ENCODE measurements at places on chromosomes 5 and 9. TPM values are rescaled to one million over a fixed set of nuclear protein-coding genes. Genes with fewer than 3 reads are reported as not detected.

The LHX6 gene
- total RNA-seq = 0.26 TPM

The REEP5 gene
- 65.2 TPM for total RNA-seq

The GCNT1 gene
- 12.4 TPM for total RNA-seq

The TAF11L5 gene
- total RNA-seq = not detected

The CDO1 gene
- total RNA-seq = 0.44 TPM

The GMCL2 gene
- total RNA-seq = not detected

The SHOC1 gene
- total RNA-seq = 0.09 TPM

The PPP3R2 gene
- total RNA-seq = not detected

The NADK2 gene
- total RNA-seq = 36.2 TPM

The DROSHA gene
- 57.7 TPM for total RNA-seq

The STC2 gene
- 316 TPM for total RNA-seq

- H3K27me3 ChIP-seq = no peaks in the 10 kb centered on the region
- DNase-seq = no peak
- no peak overlapping the region for H3K27ac ChIP-seq
- no peaks in the 10 kb centered on the region for H3K4me1 ChIP-seq
- H3K36me3 ChIP-seq = no peaks in the 10 kb centered on the region
Observed at GRCh38 chr9:112726428-112726827, 8.5 kb upstream of the INIP start.

DNA sequence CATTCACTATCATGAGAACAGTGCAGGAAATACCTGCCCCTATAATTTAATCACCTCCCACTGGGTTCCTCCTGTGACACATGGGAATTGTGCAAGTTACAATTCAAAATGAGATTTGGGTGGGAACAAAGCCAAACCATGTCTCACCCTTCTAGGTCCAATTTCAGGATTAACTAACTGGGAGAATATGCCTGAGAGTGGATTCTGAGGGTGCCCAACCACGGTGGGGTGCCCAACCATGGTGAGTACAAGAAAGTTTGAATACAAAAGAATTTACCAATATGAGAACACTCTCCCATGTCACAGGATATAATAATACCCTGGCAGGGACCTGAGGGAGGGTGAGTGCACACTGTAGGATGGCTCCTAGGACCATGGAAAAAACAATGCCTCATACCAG is 17.2 kb upstream of the GDA start:
- H3K4me1 ChIP-seq = peaks cover 11% of the 10 kb centered on the region
- no peaks in the 10 kb centered on the region for H3K36me3 ChIP-seq
- no peak overlapping the region for H3K27ac ChIP-seq
- no peak overlapping the region for H3K4me3 ChIP-seq
- H3K27me3 ChIP-seq = no peaks in the 10 kb centered on the region

DNA sequence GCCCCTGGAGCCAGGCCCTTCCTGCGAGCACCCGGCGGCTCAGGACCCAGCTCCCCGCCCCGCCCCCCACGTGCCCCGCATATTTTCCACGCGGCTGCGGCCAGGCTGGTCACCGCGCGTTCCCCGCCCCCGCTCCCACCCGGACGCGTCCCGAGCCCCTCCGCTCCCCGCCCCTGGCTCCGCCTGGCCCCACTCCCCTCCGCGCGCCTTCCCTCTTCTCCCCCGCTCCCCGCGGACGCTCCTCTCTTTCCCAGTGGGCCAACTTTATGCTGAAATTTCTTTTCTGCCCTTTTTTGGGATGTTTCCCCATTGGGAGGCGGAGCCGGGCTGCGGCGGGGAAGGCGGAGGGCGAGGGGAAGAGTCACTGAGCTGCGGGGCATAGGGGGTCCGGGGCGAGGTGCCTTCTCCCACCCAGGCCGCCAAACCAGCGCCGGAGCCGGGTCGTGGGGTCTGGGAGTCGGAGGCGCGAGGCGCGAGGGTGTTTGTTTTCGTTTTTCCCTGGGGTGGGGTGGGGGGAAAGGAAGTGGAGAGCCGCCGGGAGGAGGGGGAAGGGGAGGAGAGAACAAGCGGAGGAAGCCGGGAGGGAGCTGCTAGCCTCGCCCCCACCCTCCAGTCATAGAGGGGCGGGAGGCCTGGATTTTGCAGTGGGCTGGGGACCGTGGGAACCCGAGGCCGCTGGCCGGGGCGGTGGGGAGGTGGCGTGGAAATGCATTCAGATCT is 1.0 kb upstream of the TPM2 start:
- H3K4me1 ChIP-seq = peaks cover 24% of the 10 kb centered on the region
- H3K27me3 ChIP-seq = no peaks in the 10 kb centered on the region
- peaks cover 13% of the 10 kb centered on the region for H3K36me3 ChIP-seq
- peak overlapping the region; percentile 72 for H3K27ac ChIP-seq
- peak; percentile 52 for DNase-seq

- no peaks in the 10 kb centered on the region for H3K27me3 ChIP-seq
- DNase-seq = no peak
- no peak overlapping the region for H3K4me3 ChIP-seq
- H3K27ac ChIP-seq = no peak overlapping the region
Observed at GRCh38 chr9:29311221-29311620, 1737.9 kb upstream of the C9orf72 start.

GRCh38 chr5:179405426-179406030 is 60.3 kb upstream of the ADAMTS2 start:
- no peak for DNase-seq
- no peaks in the 10 kb centered on the region for H3K27me3 ChIP-seq
- peaks cover 6% of the 10 kb centered on the region for H3K36me3 ChIP-seq

- no peak overlapping the region for H3K4me3 ChIP-seq
- no peak overlapping the region for H3K27ac ChIP-seq
- no peaks in the 10 kb centered on the region for H3K36me3 ChIP-seq
- H3K4me1 ChIP-seq = peaks cover 9% of the 10 kb centered on the region
- no peak for DNase-seq
Observed at GRCh38 chr9:130237763-130238524, 27.6 kb upstream of the HMCN2 start.

DNA sequence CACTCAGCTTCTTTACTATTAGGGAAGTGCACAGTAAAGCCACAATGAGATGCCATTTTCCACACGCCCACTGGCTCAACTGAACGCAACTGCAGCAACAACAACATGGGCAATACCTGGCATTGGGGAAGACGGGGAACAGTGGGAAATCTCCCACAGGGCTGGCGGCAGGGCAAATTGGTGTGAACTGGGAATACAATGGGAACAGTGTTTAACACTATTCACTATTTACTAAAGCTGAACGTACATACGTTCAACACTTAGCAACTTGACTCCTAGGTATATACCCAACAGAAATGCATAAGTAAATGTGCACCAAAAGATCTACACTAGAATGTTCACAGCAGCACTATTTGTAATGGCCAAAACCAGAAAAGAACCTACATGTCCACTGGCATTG is 14.1 kb downstream of the ZER1 start:
- H3K4me1 ChIP-seq = no peaks in the 10 kb centered on the region
- no peak overlapping the region for H3K4me3 ChIP-seq
- peaks cover 6% of the 10 kb centered on the region for H3K36me3 ChIP-seq
- no peak for DNase-seq

- peaks cover 18% of the 10 kb centered on the region for H3K36me3 ChIP-seq
- H3K27me3 ChIP-seq = no peaks in the 10 kb centered on the region
- peaks cover 16% of the 10 kb centered on the region for H3K4me1 ChIP-seq
- no peak overlapping the region for H3K4me3 ChIP-seq
Observed at GRCh38 chr5:87282269-87282668, 14.6 kb downstream of the RASA1 start.

GRCh38 chr5:128366147-128366546 is 171.9 kb downstream of the FBN2 start:
- H3K27me3 ChIP-seq = no peaks in the 10 kb centered on the region
- no peak for DNase-seq
- no peaks in the 10 kb centered on the region for H3K4me1 ChIP-seq

DNA sequence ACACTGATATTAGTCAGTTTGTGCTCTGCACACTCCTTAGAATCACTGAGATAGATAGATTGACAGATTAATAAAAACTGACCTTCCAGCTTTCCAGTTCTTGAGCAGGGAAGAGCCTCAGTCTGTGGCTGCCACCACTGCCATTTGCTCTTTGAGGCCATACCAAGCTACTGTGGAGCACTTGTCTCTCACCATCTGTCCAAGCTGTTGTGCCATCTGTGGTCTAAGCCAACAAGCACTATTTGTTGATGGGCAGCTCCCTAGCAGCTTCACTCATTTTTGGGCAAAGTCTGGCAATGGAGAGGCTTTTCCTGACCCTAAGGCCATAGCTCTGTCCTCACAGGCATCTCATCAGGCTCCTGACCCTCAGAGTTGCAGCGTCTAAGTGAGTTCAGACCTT is 30.4 kb downstream of the HTR1A start:
- no peaks in the 10 kb centered on the region for H3K36me3 ChIP-seq
- H3K4me3 ChIP-seq = no peak overlapping the region
- DNase-seq = no peak
- H3K27ac ChIP-seq = no peak overlapping the region

DNA sequence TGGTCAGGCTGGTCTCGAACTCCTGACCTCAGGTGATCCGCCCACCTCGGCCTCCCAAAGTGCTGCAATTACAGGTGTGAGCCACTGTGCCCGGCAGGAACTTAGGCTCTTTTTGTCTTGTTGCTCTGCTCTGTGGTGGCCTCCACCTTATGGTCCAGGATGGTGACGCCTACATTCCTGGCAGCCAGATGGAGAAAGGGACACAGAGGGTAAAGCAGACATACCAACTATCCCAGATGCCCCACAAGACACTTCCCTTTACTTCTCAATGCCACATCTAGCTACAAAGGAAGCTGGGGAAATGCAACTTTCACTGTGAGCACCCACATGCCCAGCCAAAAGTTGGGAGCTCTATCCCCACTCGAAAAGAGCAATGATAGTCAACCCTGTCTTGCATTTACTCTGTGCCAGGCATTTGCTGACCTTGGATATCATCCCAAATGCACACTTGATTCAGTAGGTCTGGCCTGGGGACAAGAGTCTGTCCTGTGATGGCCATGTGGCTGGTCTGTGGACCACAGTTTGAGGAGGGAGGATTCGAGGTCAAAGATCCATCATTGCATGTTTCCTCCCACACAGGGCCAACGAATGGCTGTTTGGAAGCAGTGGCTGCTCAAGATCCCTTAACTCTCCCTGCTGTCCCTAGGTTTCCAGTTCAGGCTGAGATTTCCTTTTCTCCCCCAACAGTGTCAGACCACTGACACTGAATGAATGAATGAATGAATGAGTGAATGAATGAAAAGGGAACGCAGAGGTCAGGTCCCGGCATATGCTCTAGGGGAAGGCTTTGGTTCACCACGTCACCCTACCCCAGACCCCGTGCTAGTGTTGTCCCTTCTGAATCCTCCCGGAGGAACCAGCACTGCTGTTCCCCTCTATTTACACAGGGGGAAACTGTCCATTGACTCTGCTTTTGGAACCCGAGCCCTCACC is 1.4 kb upstream of the ERGIC1 start:
- H3K27me3 ChIP-seq = no peaks in the 10 kb centered on the region
- H3K27ac ChIP-seq = peak overlapping the region; percentile 88

- no peak overlapping the region for H3K27ac ChIP-seq
- H3K4me1 ChIP-seq = no peaks in the 10 kb centered on the region
- H3K36me3 ChIP-seq = peaks cover 31% of the 10 kb centered on the region
- DNase-seq = no peak
- no peaks in the 10 kb centered on the region for H3K27me3 ChIP-seq
Observed at GRCh38 chr9:36642817-36643216, 70.1 kb downstream of the MELK start.

GRCh38 chr9:128722380-128723351 is 1.3 kb downstream of the ZDHHC12 start:
- peak overlapping the region; percentile 80 for H3K4me3 ChIP-seq
- no peak for DNase-seq
- H3K36me3 ChIP-seq = peaks cover 4% of the 10 kb centered on the region
- H3K27ac ChIP-seq = peak overlapping the region; percentile 29
- no peaks in the 10 kb centered on the region for H3K27me3 ChIP-seq

DNA sequence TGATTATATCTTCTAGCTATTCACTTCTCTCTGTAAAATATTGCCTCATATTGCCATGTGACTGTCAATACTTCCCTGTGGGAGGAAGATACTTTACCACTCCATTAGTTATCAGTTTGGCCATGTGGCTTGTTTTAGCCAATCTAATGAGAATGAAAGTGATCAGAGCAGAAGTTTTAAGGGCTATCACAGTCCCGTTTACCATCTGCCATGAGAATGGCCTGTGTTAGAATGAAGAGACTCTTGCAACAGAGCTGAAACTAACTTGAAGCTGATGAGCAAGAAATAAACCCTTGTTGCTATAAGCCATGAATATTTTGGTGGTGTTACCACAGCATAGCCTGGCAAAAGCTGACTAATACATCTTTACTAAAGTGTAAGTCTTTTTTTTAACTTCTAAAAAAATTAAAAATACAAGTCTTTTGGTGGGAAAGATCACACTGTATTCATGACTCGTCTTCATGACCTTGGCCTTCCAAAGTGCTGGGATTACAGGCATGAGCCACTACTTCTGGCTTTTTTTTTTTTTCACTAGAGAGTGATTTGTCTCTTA is 68.0 kb upstream of the CTNNA1 start:
- H3K27me3 ChIP-seq = peaks cover 25% of the 10 kb centered on the region
- no peaks in the 10 kb centered on the region for H3K36me3 ChIP-seq
- no peak for DNase-seq
- peaks cover 7% of the 10 kb centered on the region for H3K4me1 ChIP-seq
- H3K4me3 ChIP-seq = no peak overlapping the region

DNA sequence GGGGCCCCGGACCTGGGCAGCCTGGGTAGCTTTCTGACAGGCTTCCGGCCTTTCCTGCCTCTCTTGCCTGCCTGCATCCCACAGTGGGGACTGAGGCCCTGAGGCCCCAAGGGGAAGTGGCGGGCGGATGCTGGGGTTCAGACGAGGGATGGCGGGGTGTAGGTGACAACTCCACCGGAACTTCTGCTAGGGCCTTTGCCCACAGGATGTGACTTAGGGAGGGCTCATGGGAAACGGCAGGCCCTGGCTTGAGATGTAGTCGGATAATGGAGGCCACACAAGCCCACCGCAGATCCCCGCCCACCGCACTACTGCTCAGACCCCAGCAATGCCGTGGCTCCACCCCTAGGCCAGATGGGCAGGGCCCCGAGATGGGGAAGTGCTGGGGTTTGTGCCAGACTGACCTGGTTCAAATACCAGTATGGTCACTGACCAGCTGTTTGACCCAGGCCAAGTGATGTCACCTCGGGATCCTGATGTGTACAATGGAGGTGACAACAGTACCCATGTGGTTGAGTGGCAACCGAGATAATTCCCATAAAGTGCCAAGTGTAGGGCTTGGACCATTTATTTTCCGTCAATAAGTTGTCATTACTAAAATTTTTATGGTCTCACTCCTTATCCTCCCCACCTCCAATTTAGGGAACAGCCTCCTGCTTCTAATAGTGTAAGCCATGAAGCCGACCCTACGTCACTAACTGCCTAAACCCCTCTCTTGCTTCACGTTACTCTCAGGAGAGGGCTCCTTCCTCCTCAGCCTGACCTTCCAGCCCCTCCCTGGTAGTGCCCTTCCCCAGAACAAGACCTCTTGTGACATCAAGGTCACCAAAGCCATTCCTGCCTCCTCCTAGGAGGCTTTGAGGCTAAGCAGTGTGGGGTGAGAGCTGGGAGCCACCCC is 2.5 kb upstream of the CDK9 start:
- H3K4me1 ChIP-seq = peaks cover 9% of the 10 kb centered on the region
- no peak overlapping the region for H3K4me3 ChIP-seq
- no peak for DNase-seq

- H3K36me3 ChIP-seq = peaks cover 61% of the 10 kb centered on the region
- H3K27me3 ChIP-seq = no peaks in the 10 kb centered on the region
- H3K4me1 ChIP-seq = peaks cover 19% of the 10 kb centered on the region
Observed at GRCh38 chr5:82276800-82277612, 1.1 kb downstream of the RPS23 start.

Measured in MCF 10A (cell line).